ENCODE measurements at places on chromosomes 4 and X.

DNA sequence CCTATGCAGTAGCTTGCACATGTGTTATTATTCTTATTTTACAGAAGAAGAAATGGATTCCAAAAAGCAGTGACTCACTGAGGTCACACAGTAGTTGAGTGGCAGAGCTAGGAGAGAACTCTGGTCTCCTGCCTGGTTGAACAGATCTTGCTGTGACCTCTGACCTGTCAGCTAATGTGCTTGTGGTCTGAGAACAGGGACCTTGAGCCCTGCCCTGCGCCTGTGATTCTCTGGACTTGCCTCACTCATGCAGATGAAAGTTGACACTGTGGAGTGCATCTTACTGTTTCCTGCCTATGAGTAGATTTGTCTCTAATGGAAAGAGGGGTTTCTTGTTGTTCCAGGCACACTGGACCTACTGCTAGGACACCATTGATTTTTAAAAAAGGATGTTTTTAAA is 32.3 kb downstream of the ETNPPL start:
- no peak for DNase-seq

DNA sequence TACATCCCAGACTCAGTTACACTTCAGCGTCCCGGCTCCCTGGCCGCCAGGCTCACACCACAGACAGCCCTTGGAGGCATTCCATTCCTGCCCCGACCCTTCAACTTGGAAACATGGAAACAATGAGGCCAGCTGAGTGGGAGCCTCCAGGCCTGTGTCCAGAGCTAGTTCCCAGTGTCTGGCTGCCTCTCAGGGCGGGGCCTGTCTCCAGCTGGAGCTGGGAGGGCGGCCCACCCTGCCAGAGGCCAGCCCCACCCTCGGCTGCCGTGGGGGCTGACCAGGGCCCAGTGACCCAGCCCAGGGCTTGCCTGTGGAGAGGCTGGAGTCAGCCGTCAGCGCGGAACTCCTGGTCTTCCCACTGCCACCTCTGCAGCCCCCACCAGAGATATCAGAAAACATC is 37.4 kb upstream of the SPON2 start:
- no peak for DNase-seq

GRCh38 chrX:79117078-79117477 is 27.4 kb upstream of the GPR174 start:
- no peak for DNase-seq

- no peak for DNase-seq
Observed at GRCh38 chr4:94974773-94975172, 217.0 kb downstream of the BMPR1B start.

DNA sequence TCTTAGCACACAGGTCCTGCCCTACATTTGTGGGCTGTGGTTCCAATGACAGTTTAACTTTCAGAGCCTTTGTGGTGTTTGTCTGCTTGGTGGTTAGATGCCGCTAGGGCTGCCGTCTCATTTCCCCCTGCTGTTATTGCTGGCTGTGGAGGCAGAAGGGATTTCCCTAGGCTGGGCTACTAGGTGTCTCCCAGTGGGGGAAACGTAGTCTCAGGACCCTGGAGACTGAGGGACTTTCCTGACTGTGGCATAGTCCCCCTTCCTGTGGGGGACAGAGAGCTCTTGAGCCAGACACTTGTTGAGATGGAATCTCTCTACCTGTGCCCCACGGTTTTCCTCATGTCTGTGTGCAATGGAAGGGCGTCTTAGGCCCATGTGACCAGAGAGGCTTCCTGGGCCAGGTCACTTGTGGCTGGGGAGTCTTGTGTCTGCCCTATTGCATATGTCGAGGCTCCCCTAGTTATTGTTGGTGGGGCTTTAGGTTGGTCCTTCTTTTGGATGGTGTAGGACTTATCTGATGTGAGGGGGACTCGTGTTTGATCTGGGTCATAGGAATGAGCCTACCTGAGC is 68.2 kb downstream of the ARHGAP10 start:
- no peak for DNase-seq

GRCh38 chrX:39945709-39946108 is 152.0 kb downstream of the BCOR start:
- no peak for DNase-seq

GRCh38 chr4:15848191-15848842 is 70.2 kb downstream of the CD38 start:
- DNase-seq = no peak

DNA sequence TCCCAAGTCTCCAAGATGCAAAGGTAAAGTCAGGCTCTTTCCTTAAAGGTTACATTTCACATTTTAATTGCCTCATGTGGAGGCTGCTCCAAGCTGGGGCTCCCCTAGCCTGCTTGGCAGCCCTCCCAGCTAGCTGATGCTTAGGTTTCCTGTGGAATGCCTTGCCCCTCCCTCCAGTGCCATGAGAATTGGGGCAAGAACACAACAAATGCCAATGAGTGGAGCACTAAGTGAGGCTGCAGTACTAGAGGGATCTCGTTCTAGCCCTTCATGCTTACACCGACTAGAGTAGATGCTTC is 597.7 kb downstream of the MID1IP1 start:
- DNase-seq = no peak

GRCh38 chr4:17535906-17536305 is 20.9 kb downstream of the CLRN2 start:
- DNase-seq = no peak

DNA sequence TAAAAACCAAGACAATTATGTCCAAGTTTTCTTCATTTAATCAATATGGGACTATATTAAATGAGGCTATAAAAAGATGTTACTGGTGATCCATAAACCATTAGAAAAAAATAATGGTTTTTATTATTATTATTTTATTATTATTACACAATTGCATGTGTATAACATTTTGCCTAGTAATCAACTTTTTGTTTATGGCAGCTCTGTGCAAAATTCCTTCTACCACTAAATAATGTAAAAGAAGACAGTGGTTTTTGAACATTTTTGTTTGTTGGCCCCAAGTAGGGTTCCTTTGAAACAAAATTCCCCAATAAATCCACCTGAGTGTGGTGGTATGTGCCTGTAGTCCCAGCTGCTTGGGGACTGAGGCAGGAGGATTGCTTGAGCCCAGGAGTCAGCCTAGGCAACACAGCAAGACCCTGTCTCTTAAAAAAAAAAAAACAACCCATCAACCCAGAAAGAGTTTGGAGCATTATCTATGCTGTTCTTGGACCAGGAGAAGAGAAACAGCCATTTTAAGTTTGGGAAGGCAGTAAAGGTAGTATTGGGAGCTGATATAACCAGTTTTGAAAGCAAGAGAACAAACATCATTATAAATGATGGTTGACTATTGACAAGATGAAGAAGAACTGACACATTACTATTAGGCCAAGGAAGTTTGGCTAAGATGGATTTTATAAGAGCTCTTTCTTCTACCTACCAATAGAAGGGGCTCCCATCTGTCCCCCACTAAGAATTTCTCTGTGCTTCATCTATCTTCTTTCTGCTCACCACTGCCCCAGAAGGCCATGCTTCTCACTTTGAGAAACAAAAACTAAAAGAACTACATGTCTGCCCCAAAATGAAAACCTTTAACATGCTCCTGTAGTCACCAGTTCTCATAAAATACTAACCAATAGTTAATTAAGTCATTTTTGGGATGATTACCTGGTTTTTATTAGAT is 2.2 kb downstream of the TMEM156 start:
- no peak for DNase-seq

DNA sequence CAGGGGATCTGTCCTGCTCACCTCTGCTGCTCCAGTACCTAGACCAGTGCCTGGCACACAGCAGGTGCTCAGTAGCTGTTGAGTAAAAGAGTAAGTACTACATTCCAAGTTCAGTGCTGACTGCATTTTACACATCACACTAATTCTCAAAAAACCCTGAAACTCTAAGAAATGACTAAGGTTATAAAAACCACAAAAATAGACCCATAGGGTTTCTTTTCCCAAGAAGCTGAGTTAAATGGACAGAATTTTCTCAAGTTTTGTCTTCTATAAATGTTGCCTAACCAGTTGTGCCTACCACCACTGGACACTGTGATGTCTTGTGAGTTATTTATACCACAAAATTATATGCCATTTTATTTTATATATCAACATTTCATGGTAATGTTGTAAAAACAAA is 78.9 kb upstream of the RXFP1 start:
- no peak for DNase-seq

DNA sequence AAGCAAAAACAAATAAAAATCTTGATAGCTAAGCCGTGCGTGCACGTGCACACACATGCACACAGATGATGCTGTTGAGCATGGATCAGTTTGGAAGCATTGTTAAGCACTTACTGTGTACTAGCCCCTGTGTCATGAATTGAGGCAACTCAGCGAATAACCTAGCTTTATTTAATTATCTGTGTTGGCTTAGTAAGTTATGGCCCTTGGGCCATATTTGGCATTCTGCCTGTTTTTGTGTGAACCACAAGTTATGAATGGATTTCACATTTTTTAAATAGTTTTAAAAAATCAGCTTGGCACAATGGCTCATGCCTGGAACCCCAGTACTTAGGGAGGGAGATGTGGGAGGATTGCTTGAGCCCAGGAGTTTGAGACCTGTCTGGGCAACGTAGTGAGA is 113.6 kb upstream of the CBLL2 start:
- DNase-seq = no peak

GRCh38 chr4:135838889-135839288 is 1637.3 kb upstream of the PABPC4L start:
- no peak for DNase-seq
